ENCODE measurements at places on chromosomes 12 and 14. TPM values are rescaled to one million over a fixed set of nuclear protein-coding genes. Genes with fewer than 3 reads are reported as not detected.

FGD4 gene
- 44.0 TPM for total RNA-seq

AGAP2 gene
- total RNA-seq = 4.1 TPM

GRCh38 chr12:1078002-1078401, 87.0 kb downstream of the ERC1 start:
- DNase-seq = no peak

DNA sequence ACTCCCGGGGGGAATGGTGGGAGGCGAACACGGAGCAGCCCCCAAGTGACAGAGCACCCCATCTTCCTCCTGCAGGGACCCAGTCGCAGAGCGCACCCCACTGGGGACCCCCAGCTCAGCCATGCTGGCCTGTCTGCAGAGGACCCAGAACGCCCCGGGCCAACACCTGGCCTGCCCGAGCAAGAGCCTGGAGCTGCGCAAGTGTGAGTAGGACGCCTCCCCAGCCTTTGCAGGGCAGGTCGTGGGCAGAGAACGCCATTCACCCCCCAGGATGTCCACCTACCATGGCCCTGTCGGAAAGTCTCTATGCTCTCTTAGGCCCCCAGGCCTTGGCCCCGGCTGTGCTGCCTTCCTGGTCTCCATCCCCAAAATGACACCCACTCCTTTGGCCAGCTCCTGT, 30.4 kb downstream of the FAM222A start:
- peak; percentile 8 for DNase-seq

DNA sequence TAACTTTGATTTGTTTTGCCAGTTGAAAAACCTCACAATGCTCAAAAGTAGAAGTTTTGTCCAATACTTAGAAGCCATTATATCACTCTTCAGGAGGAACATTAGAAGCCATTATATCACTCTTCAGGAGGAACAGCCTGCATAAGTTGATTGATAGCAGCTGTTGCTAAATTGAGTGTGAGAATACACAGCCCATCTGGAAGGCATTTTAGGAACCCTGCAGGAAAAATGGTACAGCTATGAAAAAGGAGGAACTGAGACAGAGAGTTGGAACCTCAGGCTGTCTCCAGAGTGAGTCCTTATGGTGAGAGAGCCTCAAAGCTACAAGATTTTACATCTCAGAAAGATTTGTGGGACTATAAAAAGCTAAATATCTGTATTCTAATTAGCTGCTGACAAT, 207.0 kb downstream of the MYRFL start:
- no peak for DNase-seq

GRCh38 chr12:42322567-42322966, 3.3 kb downstream of the ZCRB1 start:
- no peak for DNase-seq

- no peak for DNase-seq
These were observed 133.6 kb upstream of the NAV3 start for GRCh38 chr12:77697126-77697525.

DNA sequence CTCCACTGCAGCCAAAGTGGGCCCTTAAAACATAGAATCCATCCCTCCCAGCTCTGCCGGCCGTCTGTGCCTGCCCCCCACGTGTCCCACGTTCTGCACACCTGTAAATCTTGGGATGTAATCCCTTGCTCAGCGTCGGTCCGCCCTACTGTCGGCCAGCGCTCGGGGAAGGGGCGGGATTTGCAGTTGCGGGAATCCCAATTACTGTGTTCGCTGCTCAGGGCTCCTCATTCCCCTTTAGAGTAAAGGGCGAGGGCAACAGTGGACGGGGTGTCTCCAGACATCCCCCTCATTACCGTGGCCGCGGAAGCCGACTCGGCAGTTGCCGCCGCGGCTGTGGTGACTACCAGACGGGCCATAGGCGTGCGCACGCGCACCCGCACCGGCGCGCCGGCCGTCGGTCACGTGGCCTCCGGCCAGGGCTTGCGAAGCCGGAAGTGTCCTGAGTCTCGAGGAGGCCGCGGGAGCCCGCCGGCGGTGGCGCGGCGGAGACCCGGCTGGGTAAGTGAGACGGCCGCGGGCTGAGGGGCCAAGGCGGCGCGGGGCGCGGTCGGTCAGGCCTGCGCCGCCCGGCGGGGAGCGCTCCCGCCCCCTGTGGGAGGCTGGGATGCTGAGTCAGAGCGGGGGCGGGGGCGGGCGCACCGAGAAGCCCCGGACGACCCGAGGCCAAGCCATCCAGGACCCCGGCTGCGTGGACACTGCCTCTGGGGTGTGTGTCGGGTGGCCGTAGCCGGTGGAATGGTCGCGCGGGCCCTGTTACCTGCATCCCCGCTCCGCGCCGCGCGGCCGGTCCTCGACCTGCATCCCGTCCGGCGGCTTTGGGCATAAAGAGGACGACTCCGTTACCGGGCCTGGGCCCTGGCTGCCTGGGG, at the start of gene TBK1:
TSS of gene TBK1 (plus strand) at position 434 of the 872 bp plus-strand sequence. CDS start 3,751 bp downstream, outside the sequence.
- peak; percentile 95 for DNase-seq

- no peak for DNase-seq
These were observed 38.1 kb downstream of the SDR9C7 start for GRCh38 chr12:56896082-56896481.

GRCh38 chr12:109818905-109819500, 14.2 kb downstream of the TRPV4 start:
- DNase-seq = no peak

- no peak for DNase-seq
These were observed 225.7 kb downstream of the TMTC2 start for GRCh38 chr12:82912406-82912805.

DNA sequence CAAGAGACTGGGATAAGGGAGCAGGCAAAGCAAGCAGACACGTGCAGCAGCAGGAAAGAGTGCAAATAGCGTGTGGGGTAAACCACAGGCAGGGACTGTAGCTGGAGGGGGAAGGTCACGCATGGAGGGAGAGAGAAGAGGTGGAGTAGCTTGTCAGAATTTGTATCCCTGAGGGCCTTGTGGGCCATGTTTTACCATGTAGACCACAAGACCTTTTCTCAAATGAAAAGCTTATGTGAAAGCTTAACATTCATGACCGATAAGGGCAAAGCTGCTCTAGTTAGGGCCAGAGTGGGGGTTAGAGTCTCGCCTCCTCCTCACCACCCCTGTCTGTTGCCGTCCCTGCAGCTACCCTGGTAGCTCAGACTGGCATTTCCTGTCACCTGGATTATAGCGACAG, 152.9 kb upstream of the E2F7 start:
- DNase-seq = no peak

GRCh38 chr12:65911321-65911720, 87.0 kb downstream of the HMGA2 start:
- no peak for DNase-seq

All from upper lobe of left lung (tissue), 6 donors.